ENCODE measurements at places on chromosomes 3 and 15.

DNA sequence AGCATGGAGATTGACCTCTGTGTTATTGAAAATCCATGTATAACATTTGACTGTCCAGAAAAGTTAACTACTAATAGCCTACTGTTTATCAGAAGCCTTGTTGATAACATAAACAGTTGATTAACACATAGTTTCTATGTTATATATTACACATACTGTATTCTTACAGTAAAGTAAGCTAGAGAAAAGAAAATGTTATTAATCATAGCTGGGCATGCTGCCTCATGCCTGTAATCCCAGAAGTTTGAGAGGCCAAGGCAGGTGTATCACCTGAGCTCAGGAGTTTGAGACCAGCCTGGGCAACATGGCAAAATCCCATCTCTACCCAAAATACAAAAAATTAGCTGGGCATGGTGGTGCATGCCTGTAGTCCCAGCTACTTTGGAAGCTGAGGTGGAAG, 163.3 kb downstream of the EPHA6 start:
- DNase-seq: no peak

- no peak for DNase-seq
Measured at GRCh38 chr15:75830910-75831805, 12.1 kb upstream of the UBE2Q2 start.

DNA sequence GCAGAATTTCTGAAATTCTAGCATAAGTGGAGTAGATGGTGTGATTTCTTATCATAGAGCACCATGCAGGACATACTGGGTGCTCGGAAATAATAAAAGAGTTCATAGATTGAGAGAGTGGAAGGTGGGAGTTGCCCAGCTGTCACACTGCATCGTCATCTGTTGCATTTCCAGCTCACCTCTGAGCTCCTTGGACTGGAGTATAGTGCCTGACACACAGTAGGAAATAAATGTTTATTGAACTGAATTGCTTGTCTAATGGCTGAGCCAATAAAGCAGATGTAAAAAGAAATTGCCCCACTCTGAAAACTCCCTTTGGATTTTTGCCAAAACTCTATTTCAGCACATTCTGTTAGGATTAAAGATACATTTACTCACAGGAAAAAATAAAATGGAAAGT, 108.9 kb upstream of the UBE2E1 start:
- no peak for DNase-seq

DNA sequence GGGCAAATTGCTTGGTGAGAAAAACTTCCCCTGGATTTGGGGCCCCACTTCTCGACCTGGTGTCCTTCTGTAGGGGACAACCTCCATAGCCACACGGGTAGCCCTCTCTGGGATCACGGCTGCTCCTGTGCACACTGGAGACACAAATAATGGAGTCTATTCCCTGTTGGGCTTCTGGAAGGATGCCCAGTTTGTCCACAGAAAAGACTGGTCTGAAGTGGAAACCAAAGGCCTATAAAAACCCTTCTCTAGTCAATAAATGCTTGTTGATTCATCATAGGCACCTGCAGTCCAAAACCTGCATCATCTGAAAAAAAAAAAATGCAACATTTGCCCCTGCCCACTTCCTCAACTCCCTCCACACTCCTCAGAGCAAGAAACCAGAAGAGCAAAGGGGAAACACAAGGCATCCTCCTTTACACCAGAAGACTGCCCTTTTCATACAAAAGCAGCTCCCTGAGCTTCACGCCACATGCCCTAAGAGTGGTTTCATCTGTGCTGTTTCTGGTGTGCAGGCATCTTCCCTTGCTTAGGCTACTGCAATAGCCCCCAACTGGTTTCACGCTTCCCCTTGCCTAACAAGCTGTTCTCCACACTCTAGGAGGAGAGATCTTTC, 36.3 kb downstream of the SRGAP3 start:
- DNase-seq: no peak

- no peak for DNase-seq
Measured at GRCh38 chr3:114632757-114633424, 339.1 kb downstream of the TIGIT start.

- DNase-seq: no peak
Measured at GRCh38 chr3:57816471-57817095, 60.5 kb downstream of the SLMAP start.

DNA sequence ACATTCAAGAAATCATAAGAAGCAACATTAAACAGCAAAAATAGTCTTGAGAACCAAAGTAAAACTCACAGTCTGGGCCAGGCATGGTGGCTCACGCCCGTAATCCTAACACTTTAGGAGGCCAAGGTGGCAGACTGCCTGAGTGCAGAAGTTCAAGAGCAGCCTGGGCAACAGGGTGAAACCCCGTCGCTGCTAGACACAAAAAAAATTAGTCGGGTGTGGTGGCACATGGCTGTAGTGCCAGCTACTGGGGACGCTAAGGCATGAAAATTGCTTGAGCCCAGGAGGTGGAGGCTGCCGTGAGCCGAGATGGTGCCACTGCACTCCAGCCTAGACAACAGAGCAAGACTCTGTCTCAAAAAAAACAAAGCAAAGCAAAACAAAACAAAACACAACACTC, 117.7 kb upstream of the GOLGA6L6 start:
- no peak for DNase-seq
